ENCODE measurements at places on chromosomes 7 and 10.
A peak's percentile ranks its signal among the peaks of the same experiment; 100 is the strongest.

DNA sequence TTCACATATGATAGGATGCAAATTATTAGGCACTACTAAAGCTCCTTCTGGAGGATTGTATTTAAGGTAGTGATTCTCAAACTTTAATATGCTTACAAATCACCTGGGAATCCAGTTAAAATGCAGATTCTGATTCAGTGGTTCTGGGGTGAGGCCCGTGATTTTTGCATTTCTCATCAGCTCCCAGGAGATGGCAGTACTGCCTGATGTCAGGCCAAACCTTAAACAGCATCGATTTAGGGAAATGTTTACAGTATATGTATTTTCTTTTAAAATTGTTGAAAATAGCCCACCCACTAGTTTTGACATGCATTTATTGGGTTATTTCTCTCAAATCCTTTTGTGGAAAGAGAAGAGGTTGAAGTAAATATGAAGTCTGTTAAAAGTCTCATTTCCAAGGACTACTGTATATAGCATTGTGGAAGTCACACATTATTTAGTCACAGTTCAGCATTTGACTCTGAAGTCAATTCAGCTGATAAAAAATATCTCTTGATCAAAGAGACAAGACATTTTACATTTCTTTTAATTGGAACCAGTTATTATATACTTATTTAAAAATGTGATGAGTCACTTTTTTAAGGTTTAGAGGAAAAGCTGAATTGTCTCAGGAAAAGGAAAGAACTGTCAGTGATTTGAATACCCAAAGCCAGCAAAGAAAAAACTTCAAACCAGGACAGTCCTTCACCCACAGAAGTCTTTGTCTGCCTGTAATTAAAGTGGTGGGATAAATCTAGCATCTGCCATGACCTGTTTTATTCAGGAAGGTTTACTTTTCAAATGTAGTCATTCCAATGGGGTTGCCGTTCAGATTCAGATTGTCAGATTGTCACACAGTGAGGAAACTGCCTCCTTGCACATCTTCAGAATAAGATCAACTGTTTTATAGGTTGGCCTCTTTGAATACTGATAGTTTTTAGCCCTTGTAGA is 21.1 kb upstream of the HBP1 start:
- peak; percentile 50 for DNase-seq

- DNase-seq = no peak
These were observed 49.2 kb downstream of the IQUB start for GRCh38 chr7:123485187-123485586.

- DNase-seq = no peak
These were observed 61.6 kb upstream of the BTRC start for GRCh38 chr10:101292194-101293006.

DNA sequence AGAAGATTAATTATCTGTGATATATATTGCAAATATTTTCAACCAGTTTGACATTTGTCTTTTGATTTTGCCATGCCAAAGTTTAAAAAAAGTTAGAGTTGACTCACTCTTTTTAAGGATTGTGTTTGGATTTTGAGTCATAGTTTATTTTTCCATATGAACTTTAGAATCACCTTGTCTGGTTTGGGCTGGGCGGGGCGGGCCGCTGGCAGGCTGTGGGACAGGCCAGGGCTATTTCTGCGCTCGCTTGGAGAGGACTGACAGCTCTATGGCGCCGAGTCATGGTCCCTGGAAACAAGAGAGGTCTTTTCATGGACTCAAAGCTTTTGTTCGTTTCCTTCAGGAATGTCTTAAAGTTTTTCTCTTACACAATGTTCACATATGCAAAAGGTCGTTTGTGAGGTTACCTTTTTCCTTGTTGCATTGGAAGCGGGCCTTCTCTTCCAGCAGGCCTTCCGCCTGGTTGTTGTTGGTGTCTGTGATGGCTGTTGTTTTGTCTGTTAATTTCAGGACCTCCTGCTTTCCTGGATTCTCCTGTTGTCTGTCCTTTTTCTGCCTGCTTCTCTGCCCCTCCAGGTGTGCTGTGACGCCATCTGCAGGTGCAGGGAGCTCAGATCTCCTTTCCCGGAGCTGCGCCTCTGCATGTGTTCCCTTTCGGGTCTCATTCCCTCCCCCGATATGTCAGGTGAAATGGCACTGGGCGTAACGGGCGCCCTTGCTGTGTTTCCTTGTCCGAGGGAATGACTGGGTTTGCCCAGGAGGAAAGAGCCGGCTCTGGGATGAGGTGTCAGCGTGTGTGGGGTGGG is 53.8 kb downstream of the INPP5A start:
- DNase-seq = no peak

- no peak for DNase-seq
These were observed 409.3 kb downstream of the PARD3 start for GRCh38 chr10:34405611-34406462.
